A549 treated with AZD2906 at 1 μM for 4 hours (cell line): ENCODE measurements at places on chromosomes 12 and 14. TPM values are rescaled to one million over a fixed set of nuclear protein-coding genes. Genes with fewer than 3 reads are reported as not detected.

Gene KLRC1
- total RNA-seq: not detected in 5 replicates

Gene FAM186B
- 0.08 to 0.24 TPM (median 0.11 TPM) in 5 replicates for total RNA-seq

Gene CLEC7A
- not detected in 5 replicates for total RNA-seq

Gene SUOX
- total RNA-seq: 7.5 to 10.0 TPM (median 8.7 TPM) in 5 replicates

Gene NOS1
- total RNA-seq: 0.43 to 0.51 TPM (median 0.46 TPM) in 5 replicates

Gene PRB2
- total RNA-seq: not detected in 5 replicates

Gene TAS2R19
- total RNA-seq: 0.15 TPM in 1 of 5 replicates, not detected in the others

Gene HOXC13
- 21.9 to 37.4 TPM (median 26.0 TPM) in 5 replicates for total RNA-seq

Gene IL31
- total RNA-seq: not detected in 5 replicates

Gene NOXRED1
- total RNA-seq: 0.05 to 0.08 TPM (median 0.05 TPM) in 4 of 5 replicates, not detected in the other

Gene GLT1D1
- total RNA-seq: not detected in 5 replicates

Gene PAPLN
- total RNA-seq: 4.6 to 5.1 TPM (median 4.6 TPM) in 5 replicates

Gene KLRC2
- 1.3 to 2.2 TPM (median 2.0 TPM) in 5 replicates for total RNA-seq

Gene BDKRB2
- total RNA-seq: 0.82 to 1.0 TPM (median 0.88 TPM) in 5 replicates

Gene CD163
- 0.03 to 0.06 TPM (median 0.06 TPM) in 3 of 5 replicates, not detected in the others for total RNA-seq

Gene LRFN5
- total RNA-seq: not detected in 5 replicates

Gene SERPINA10
- not detected in 5 replicates for total RNA-seq

Gene ZNF268
- 9.2 to 16.0 TPM (median 9.7 TPM) in 5 replicates for total RNA-seq

Gene OTOGL
- total RNA-seq: 0.02 TPM in 1 of 5 replicates, not detected in the others

Gene ALDH1L2
- total RNA-seq: 2.5 to 4.0 TPM (median 3.5 TPM) in 5 replicates

Gene LALBA
- not detected in 5 replicates for total RNA-seq

Gene IFNG
- total RNA-seq: not detected in 5 replicates

Gene VRTN
- 0.02 to 0.03 TPM in 2 of 5 replicates, not detected in the others for total RNA-seq

Gene PLA2G1B
- total RNA-seq: 0.20 TPM in 1 of 5 replicates, not detected in the others

Gene CCDC177
- 0.02 to 0.05 TPM (median 0.03 TPM) in 5 replicates for total RNA-seq

Gene NAB2
- 13.4 to 17.3 TPM (median 15.7 TPM) in 5 replicates for total RNA-seq

Gene TSPAN9
- total RNA-seq: 42.3 to 58.5 TPM (median 53.0 TPM) in 5 replicates

Gene MARK3
- total RNA-seq: 49.6 to 59.8 TPM (median 50.5 TPM) in 5 replicates

Gene SRRM4
- total RNA-seq: not detected in 5 replicates

Gene TAS2R20
- total RNA-seq: 0.06 TPM in 1 of 5 replicates, not detected in the others

Gene KLHL33
- 0.01 to 0.03 TPM (median 0.02 TPM) in 4 of 5 replicates, not detected in the other for total RNA-seq

Gene MYH6
- 0.08 to 0.17 TPM (median 0.10 TPM) in 5 replicates for total RNA-seq

Gene CEP128
- 4.5 to 5.8 TPM (median 4.9 TPM) in 5 replicates for total RNA-seq

Gene LRCOL1
- total RNA-seq: not detected in 5 replicates

Gene KCNH3
- 1.5 to 2.6 TPM (median 2.2 TPM) in 5 replicates for total RNA-seq

Gene TMTC1
- total RNA-seq: 0.01 to 0.16 TPM (median 0.02 TPM) in 5 replicates

Gene AQP5
- not detected in 5 replicates for total RNA-seq

Gene TRHDE
- 0.01 to 0.15 TPM (median 0.03 TPM) in 5 replicates for total RNA-seq

Gene ACTR6
- total RNA-seq: 16.9 to 32.7 TPM (median 21.2 TPM) in 5 replicates

Gene PLEKHA5
- total RNA-seq: 5.7 to 8.9 TPM (median 7.0 TPM) in 5 replicates

Gene CLEC4A
- 0.13 to 0.27 TPM (median 0.23 TPM) in 3 of 5 replicates, not detected in the others for total RNA-seq

Gene OR4K13
- not detected in 5 replicates for total RNA-seq
